ENCODE measurements at places on chromosomes 6 and 20. TPM values are rescaled to one million over a fixed set of nuclear protein-coding genes. Genes with fewer than 3 reads are reported as not detected.

The GLP1R gene
- not detected for total RNA-seq

DNA sequence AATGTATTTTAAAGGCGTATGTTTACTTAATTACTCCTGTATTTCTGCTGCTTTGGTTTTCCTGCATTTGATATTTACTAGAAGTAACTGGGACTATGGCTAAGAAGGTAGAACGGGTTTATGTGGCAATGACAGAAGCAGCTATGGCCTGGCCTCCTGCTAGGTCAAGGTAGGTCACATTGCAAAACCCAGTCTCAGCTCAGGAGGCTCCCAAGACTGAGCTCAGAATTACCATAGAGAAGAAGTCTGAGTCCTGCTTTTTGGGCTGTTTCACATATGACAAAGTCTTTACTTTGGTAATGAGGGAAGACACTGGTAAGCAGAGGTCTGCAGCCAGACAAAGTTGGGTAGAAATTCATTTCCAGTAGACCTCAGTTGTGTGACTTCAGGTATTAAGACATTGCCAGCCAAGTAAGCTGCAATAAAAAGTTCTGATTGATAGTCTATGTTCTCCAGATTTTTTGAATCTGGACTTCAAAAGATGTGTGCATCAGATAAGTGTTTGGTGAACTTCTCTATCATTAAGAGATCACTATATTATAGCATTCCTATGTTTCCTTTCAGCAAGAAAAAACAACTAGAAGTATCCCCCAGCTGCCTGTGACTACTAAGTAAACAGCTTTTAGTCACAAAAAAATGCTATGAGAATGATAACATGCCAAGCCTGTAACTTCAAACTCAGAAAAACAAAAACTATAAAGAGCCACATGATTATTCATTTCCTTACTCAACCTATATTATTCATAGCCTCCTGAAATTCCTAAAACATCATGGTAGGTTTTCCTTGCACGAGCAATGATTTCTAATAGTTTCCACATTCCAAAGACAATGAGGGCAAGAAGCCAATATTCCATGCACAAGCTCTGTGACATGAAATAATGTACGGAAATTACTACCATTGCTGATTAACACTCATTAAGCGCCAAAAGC, 312.3 kb downstream of the HAO1 start:
- DNase-seq = no peak

The PLG gene
- not detected for total RNA-seq

DNA sequence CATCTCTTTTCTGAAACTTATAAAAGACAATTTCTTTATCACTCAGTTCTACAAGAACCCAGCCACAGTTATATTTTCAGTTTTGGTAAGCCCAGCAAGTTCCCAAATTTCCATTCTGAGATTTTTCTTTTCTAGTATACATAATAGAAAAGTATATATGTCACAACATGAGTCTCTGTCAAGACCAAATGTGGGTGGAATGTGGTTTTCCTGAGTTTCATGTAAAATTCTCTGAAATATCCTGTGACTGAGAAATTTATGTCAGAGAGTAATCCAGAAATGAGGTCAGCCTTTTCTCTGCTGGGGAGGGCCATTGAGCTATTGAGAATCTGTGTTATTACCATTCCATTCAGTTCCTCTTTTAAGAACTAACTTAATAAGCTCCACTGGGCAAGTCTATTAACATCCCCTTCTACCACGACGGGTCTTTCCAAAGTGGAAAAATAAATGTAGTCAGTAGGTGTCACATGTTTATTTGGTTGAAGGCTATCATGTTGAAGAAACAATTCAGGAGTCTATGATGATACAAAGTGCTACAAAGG, 100.7 kb upstream of the HMGN3 start:
- no peak for DNase-seq

GRCh38 chr6:101001607-101002006, 120.5 kb upstream of the ASCC3 start:
- no peak for DNase-seq

The MYMX gene
- not detected for total RNA-seq

Measured in left colon (tissue), 2 donors.